Activated CD4-positive, alpha-beta T cell treated with anti-CD3 and anti-CD28 coated beads, Interleukin-2, amount 10 ng/mL, durations not matched to agents 7 days and 5 days (primary cell): ENCODE measurements at places on chromosomes 3 and 15. TPM values are rescaled to one million over a fixed set of nuclear protein-coding genes. Genes with fewer than 3 reads are reported as not detected.

The PLIN1 gene
- total RNA-seq = 0.07 TPM

The C2CD4A gene
- not detected for total RNA-seq

The FGF12 gene
- not detected for total RNA-seq

The SLC22A14 gene
- total RNA-seq = not detected

The CYP1A1 gene
- total RNA-seq = 2.2 TPM

The NCK1 gene
- total RNA-seq = 39.2 TPM

The SLC6A1 gene
- not detected for total RNA-seq

The GHSR gene
- total RNA-seq = not detected

The PAQR5 gene
- not detected for total RNA-seq

The CHRD gene
- not detected for total RNA-seq

The SCG5 gene
- 2.5 TPM for total RNA-seq

The KNG1 gene
- not detected for total RNA-seq

The FBXO40 gene
- not detected for total RNA-seq

The ERC2 gene
- total RNA-seq = not detected

The HESX1 gene
- not detected for total RNA-seq

The RPL4 gene
- 2,398 TPM for total RNA-seq

The STAB1 gene
- total RNA-seq = 0.02 TPM

The CHRNA7 gene
- total RNA-seq = not detected

The C3orf70 gene
- total RNA-seq = 0.06 TPM

The ZNF80 gene
- total RNA-seq = 0.10 TPM

The ZCWPW2 gene
- total RNA-seq = 0.50 TPM
